ENCODE measurements at places on chromosomes 5 and 9. TPM values are rescaled to one million over a fixed set of nuclear protein-coding genes. Genes with fewer than 3 reads are reported as not detected.

DNA sequence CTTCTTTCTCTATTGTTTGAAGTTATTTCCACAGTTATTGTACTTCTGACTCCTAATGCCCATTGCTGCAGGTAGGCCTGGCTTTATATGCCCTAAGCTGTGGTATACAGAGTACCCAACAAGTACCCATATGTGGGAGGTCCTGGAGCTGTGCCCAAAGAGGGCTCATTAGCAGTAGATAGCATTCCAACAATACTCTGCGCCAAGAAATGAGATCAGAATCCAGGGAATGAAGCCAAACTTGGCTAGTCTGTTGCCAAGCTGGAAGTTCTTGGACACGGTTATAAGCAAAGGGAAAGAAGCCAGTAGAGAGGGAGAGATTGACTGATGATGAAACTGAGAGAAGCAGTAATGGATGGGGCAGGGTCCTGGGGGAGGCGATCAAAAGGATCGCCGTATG lies 29.7 kb upstream of the FAM169A start:
- DNase-seq: no peak

HNRNPH1 gene
- total RNA-seq: 1,066 TPM

DNA sequence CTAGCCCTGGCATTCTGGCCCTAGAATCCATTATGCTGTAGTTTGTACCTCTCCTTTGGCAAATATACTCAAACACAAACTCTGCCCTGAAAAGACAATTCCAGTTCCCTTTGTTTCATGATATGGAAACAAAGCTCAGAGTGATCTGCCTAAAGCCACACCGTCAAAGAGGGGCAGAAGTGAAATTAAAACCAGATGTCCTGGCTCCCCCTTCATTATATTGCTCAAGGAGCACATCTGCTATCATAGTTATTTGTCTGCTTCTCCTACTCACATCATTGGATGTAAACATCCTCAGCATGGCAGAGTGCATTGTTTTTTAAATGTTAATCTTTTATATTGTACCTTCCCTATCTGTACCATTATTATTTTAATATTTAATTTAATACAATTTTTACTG lies 266.7 kb upstream of the SMARCA2 start:
- DNase-seq: no peak

TRIM41 gene
- total RNA-seq: 34.2 TPM

- DNase-seq: no peak
These were observed 224.3 kb upstream of the S1PR3 start for GRCh38 chr9:88766778-88767503.

DNA sequence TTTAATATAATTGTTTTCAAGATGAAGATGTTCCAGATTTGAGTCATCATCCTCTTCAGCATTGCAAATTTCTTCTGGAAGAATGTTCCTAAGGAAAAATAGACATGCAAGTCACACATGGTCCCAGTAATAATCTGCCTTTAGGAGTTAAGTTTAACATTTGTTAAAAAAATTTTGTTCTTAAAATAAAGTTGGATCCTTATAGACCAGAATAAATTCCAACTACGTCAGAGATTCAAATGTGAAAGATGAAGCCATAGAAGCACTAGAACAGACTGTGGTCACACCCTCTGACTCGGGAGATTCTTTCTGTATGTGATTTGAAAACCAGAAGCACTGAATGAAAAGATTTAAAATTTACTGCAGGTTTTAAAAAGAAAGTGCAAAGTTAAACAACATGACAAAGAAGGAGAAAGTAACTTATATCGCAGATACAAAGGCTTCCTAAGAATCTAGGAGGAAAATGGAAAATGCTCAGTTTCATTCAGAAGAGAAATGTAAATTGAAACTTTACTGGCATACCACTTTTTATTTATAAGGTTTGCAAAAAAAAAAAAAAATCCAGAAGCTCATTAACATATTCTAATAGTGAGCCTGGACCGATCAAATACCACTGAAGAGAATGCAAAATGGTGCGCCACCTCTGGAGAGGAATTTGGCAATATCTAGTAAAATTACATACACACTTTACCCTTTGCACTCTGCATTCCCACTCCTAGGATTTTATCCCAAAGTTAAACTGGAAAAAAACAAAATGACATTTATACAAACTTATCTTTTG lies 14.3 kb upstream of the ASPN start:
- no peak for DNase-seq

DNA sequence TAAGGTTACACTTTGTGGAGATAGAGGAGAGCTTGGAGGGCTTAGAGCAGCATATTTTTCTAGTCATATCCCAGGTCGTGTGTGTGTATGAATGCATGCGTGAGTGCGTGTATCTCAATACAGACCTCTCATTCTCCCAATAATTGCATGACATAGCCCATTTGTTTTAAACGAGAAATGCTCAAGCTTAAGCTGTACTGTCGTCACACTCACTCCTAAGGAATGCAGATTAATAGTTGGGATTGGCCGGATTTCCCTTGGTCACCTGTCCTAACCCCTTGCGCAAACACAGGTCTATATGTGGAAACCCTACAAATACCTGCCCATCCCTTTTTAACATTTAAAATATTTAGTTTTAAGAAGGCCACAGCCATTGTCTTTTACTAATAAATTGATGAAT lies 165.8 kb downstream of the SEMA5A start:
- no peak for DNase-seq

Data from H9 (cell line).